Left lung (tissue), 14 donors: ENCODE measurements at places on chromosomes 12 and 14. TPM values are rescaled to one million over a fixed set of nuclear protein-coding genes. Genes with fewer than 3 reads are reported as not detected.

- DNase-seq = no peak
- H3K4me3 ChIP-seq = no peak overlapping the region
- no peaks in the 10 kb centered on the region for H3K36me3 ChIP-seq
- no peaks in the 10 kb centered on the region for H3K4me1 ChIP-seq
- no peaks in the 10 kb centered on the region for H3K27me3 ChIP-seq
Observed at GRCh38 chr14:93067088-93067487, 48.6 kb downstream of the ITPK1 start.

GRCh38 chr12:89101440-89101839 is 250.9 kb downstream of the DUSP6 start:
- H3K4me3 ChIP-seq = no peak overlapping the region
- no peak for DNase-seq
- no peaks in the 10 kb centered on the region for H3K27me3 ChIP-seq
- H3K4me1 ChIP-seq = no peaks in the 10 kb centered on the region
- no peaks in the 10 kb centered on the region for H3K36me3 ChIP-seq
- no peak overlapping the region for H3K27ac ChIP-seq

CTSG gene
- 5.1 TPM for total RNA-seq

DNA sequence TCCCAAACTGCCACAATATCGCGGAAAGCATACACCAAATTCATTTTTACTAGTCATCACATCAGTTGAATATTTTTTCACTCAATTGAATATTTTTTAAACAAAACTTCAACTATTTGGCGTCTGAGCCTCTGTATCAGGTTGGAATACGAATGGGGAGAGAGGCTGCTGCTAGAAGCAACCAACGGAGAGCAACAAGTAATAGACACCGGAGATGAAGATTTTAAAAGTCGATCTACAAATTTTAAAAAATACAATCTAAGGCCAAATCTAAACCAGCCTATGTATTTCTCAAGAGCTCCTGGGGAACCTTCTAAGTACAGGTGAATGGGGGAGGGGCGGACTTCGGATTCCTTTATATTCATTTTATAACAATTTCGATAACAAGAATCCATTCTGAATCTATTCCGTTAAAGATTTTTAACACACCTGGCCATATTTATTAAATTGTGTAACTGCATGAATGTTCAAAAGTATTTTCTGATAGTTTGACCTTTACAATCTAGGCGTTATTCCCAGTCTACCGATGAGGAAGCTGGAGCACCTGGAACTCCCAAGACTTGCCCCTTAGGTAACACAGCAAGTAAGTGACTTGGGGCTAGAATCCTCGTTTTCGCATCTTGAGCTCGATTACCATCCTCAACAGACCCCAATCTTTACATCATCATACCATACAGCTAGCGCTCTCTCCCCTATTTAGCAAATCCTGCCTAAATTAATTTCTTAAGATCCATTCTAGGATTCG is 1.2 kb downstream of the GNPNAT1 start:
- no peaks in the 10 kb centered on the region for H3K27me3 ChIP-seq
- DNase-seq = no peak
- peak overlapping the region; percentile 94 for H3K4me3 ChIP-seq

DNA sequence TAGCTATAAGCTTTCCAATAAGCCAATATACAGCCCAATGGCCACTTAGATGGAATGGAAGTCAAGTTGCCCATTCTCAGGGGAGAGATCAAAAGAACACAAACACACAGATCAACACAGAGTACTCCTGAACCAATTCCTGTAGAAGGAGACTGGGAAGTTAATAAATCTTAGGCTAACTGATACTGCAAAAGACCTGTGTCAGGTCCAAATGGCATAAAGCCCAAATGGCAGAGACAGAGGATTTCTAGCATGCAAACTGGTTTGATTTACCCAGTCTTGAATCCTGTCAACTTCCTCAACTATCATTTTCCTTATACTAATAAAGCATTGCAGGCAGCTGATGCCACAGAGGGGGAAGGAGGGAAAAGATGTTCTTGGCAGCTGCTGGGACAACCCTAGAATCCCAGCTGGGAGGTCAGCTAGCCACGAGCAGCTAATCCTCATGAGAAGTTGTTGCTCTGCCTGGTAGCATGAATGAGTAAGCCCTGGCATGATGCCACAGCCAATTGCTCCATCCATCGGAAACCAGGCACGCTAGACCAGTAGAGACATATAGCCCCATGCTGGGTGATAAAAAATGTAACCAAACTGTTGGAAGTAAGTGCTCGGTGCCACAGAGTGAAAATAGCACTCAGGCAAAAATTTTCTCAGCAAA is 26.2 kb downstream of the ANG start:
- peak overlapping the region; percentile 59 for H3K27ac ChIP-seq
- no peaks in the 10 kb centered on the region for H3K36me3 ChIP-seq
- H3K4me1 ChIP-seq = peaks cover 3% of the 10 kb centered on the region
- H3K4me3 ChIP-seq = no peak overlapping the region
- no peaks in the 10 kb centered on the region for H3K27me3 ChIP-seq
- DNase-seq = no peak

DNA sequence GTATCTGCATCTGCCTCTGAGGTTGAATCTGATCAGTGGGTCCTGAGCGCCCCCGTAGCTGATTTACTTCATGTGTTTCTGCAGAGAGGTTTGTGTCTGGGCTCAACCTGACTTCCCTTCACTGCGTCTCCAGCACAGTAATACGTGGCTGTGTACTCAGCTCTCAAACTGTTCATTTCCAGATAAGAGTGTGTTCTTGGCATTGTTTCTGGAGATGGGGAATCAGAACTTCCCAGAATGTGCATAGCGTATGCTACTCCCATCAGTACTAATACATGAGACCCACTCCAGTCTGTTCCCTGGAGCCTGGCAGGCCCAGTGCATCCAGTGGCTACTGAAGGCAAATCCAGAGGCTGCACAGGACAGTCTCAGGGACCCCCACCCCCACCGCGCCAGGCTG is 1297.2 kb downstream of the TMEM121 start:
- no peaks in the 10 kb centered on the region for H3K4me1 ChIP-seq
- peak; percentile 49 for DNase-seq
- no peak overlapping the region for H3K4me3 ChIP-seq

FGD4 gene
- total RNA-seq = 38.9 TPM

GRCh38 chr14:87233266-87233665 is 759.7 kb downstream of the GALC start:
- no peaks in the 10 kb centered on the region for H3K27me3 ChIP-seq
- no peak for DNase-seq
- H3K36me3 ChIP-seq = no peaks in the 10 kb centered on the region
- no peaks in the 10 kb centered on the region for H3K4me1 ChIP-seq
- H3K4me3 ChIP-seq = no peak overlapping the region

GRCh38 chr14:55336162-55336561 is 64.9 kb downstream of the FBXO34 start:
- no peak overlapping the region for H3K27ac ChIP-seq
- H3K4me3 ChIP-seq = no peak overlapping the region
- H3K4me1 ChIP-seq = peaks cover 41% of the 10 kb centered on the region

OTOGL gene
- 0.08 TPM for total RNA-seq

DNA sequence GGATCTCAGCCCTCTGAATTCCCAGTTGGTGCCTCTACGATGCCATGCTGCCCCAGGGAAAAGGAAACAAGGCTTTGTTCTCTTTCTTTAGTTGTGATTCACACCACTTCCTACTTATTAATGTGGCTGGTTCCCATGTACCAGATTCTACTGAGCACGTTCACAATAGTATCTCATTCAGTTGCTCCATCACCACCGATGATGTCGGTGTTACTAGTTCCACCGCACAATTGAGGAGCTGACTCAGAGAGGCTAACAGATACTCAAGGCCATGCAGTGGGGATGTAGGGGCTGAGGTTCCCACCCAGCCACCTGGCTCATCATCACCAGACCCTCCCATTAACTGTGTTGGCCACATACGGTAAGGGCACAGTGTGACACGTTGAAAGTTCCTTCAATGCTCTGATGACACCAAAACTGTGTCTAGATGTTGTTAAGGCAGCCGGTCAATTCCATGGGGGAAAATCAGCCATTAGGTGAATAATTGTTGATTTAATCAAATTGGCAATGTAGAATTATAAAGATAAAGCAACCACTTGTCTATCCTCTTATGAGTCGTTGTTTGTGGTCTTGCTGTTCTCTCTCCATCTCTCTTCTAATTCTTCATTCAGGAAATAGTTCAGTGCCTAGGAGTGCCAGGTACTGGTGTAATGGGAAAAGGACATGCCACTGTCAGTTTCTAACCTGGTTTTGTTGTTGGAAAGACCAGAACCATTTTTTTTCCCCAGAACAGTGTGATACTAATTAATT is 244.2 kb upstream of the CRY1 start:
- no peak overlapping the region for H3K27ac ChIP-seq
- H3K4me1 ChIP-seq = no peaks in the 10 kb centered on the region
- no peak for DNase-seq
- no peaks in the 10 kb centered on the region for H3K27me3 ChIP-seq
- no peaks in the 10 kb centered on the region for H3K36me3 ChIP-seq
- H3K4me3 ChIP-seq = no peak overlapping the region

DNA sequence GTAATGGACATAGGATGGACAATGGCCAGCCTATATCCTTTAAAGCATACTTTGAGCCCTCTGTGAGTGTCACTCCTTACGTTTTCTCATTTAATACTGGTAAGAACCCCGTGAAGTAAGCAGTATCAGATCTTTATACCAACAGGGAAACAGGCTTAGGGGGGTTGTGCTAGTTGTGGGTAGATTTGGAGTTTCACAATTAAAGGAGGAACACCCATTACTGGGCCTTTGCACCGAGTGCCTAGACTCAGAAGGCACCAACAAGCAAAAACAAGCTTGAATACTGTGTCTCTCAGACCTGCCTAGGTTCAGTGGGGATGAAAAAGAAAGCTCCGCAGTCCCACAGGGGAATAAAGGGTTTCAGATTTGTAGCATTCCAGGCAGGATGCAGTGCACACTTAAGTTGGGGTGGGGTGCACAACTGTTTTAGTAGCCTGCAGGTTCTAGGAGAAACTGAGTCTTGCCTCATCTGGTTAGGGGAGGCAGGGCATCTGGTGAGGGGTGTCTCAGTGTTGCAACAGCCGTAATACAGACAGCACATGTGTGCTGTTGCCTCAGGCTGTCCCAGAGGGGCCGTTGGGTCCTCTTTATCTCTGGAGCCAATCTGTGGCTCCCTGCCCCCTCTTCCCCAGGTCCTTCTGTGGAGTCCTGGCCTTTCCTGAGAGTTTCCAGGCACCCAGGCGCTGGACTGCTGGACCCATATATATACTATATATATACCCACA is 51.2 kb downstream of the IRAK3 start:
- peaks cover 42% of the 10 kb centered on the region for H3K36me3 ChIP-seq
- H3K4me1 ChIP-seq = no peaks in the 10 kb centered on the region
- no peak for DNase-seq
- H3K27me3 ChIP-seq = no peaks in the 10 kb centered on the region

DNA sequence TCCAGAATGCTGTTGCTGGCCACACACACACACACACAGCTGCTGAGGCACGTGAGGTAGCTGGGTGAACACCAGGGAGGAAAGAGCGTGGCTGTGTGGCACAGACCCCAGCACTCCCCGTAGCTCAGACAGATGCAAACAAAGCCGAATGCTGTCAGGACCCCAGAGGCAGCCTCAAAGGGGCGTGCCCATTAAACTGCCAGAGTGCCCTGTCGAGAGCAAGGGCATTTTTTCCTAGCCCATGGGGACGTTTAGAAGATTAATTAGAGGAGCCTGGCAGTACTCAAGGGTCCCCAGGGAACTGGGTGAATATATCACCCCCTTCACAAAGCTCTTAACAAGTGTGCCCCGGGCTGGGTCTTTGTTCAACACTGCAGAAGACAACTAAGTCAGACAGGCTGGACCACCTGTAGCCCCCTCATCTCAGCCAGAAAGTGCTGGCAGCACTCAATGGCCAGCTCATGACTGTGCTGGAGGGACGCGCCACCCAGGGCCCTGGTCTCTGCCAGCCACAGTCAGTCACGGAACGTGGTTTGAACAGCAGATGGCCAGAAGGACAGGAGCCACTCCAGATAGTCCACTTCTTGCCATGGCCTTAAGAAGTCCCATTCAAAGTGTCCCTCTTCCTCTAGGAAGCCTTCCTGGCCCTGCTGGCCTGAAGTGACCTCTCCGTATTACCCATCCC is 37.5 kb downstream of the TTC7B start:
- no peaks in the 10 kb centered on the region for H3K27me3 ChIP-seq
- H3K27ac ChIP-seq = no peak overlapping the region
- H3K36me3 ChIP-seq = peaks cover 12% of the 10 kb centered on the region
- no peaks in the 10 kb centered on the region for H3K4me1 ChIP-seq
- no peak for DNase-seq

GRCh38 chr14:100885617-100886016 is 17.9 kb downstream of the RTL1 start:
- no peak for DNase-seq
- H3K4me3 ChIP-seq = no peak overlapping the region
- no peaks in the 10 kb centered on the region for H3K36me3 ChIP-seq
- H3K27me3 ChIP-seq = peaks cover 20% of the 10 kb centered on the region
- no peak overlapping the region for H3K27ac ChIP-seq

DNA sequence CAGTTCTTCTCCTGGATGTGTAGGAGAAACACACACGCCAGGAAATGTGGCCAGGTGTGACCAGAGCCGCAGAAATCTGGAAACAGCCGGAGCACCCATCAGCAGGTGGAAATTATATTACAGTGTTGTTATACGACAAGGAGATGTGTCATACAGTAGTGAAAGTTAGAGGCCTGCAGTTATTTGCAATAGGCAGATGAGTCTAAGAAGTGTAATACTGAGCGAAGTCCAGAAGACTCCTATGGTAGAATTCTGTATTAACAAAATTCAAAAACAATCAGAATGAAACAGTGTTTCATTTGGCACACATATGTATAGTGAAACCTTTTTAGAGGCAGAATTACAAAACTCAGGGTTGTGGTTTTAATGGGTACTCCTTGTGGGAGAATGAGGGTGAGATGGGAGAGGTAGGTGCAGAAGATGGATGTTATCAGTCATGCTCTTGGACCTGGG is 39.3 kb upstream of the AMN start:
- no peaks in the 10 kb centered on the region for H3K27me3 ChIP-seq
- H3K4me1 ChIP-seq = no peaks in the 10 kb centered on the region
- peaks cover 80% of the 10 kb centered on the region for H3K36me3 ChIP-seq
- H3K4me3 ChIP-seq = no peak overlapping the region

CATSPERB gene
- total RNA-seq = 1.3 TPM

GRCh38 chr12:105477873-105478272 is 147.4 kb downstream of the C12orf75 start:
- no peak overlapping the region for H3K27ac ChIP-seq
- H3K4me1 ChIP-seq = no peaks in the 10 kb centered on the region
- no peak for DNase-seq
- no peaks in the 10 kb centered on the region for H3K36me3 ChIP-seq
- no peaks in the 10 kb centered on the region for H3K27me3 ChIP-seq
- H3K4me3 ChIP-seq = no peak overlapping the region

INSM2 gene
- not detected for total RNA-seq

AKAP3 gene
- total RNA-seq = 2.8 TPM

GRCh38 chr12:129681830-129682229 is 222.0 kb downstream of the TMEM132D start:
- H3K27me3 ChIP-seq = no peaks in the 10 kb centered on the region
- no peaks in the 10 kb centered on the region for H3K36me3 ChIP-seq
- H3K4me3 ChIP-seq = no peak overlapping the region
- H3K27ac ChIP-seq = no peak overlapping the region
- no peak for DNase-seq

- DNase-seq = no peak
- H3K4me3 ChIP-seq = no peak overlapping the region
- no peaks in the 10 kb centered on the region for H3K36me3 ChIP-seq
- H3K27me3 ChIP-seq = no peaks in the 10 kb centered on the region
- no peak overlapping the region for H3K27ac ChIP-seq
Observed at GRCh38 chr12:30858471-30858870, 68.1 kb upstream of the TSPAN11 start.
